ENCODE measurements at places on chromosomes 5 and 9.

DNA sequence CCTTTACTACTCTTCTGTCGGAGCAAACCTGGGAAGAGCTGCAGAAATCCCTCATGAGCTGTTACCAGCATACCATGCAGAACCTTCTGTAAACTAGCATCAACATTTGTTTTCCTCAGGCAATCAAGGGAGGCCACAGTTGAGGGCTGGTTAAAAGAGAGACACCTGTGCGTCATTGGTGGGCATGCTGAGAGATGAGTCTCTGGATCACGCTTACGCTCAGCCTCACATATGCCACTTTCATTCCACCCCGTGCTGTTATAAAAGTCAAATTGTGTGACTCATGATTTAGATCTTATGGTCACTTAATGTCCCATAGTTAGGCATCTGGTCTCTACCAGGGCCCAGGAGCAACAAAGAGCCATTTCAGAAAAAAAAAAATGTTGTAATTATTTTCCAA lies 18.1 kb upstream of the ICE1 start:
- DNase-seq, result no peak

GRCh38 chr5:102090770-102091169 lies 205.3 kb downstream of the SLCO4C1 start:
- DNase-seq, result no peak

DNA sequence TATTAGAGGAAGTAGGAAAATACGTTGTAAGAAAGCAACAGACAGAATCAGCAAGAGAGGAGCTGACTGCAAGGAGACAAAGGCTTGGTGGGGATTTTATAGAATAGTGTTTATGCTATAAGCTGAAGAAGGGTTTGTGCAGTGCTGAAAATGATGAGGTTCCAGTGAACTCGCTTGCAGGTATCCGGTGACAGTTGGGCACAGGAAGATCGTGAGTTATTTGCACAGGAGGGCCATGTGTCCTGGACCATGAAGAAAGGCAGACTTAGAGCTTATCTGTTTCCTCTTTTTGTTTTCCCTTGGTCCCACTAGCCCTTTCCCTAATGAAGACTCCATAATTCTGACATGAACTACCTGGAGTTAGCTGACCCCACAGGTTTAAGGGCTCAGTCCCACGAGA lies 61.4 kb downstream of the NXNL2 start:
- DNase-seq, result no peak

- no peak for DNase-seq
These were observed 213.7 kb downstream of the NXNL2 start for GRCh38 chr9:88748566-88749261.

DNA sequence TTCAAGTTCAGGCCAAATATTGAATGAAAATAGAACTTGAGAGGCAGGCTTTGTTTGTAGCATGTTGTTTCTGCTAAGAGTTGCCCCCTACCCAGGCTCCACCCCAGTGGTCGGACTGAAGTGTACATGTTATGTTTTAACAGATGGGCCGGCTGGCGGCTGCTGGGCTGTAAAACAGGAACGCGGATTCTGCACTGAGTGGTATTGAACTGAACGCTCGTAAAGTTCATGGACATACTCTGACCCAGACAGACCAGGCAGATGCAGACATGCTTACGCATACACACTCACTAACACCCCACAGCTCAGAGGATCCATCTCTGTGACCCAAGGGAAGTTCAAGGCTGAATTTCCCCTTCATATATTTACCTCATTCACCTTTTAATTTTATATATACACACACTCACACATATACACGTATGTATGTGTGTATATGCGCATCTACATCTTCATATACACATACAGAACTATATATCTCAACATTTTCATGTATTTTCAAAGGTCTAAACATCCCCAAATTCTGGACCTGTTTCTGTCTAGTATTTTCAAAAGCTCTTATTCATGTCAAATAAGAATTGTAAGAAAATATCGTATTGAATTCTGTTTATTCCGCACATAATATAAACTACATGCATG lies 1.4 kb downstream of the MARCHF3 start:
- peak; percentile 52 for DNase-seq

DNA sequence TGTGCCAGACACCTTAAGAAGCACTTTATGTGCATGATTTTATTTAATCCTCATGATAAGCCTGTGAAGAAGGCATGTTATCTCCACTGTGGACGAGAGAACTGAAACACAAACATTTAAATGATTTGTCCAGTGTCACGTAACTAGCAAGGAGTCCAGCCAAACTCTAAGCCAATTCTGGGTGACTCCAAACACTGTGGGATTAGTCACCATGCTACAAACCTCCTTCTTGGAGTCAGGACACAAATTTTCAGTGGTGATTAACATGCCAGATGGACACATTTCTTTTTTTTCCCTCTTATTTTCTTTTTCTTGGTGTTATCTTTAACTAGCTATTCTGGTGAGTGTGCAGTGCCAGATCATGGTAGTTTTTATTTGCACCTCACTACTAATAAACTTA lies 316.8 kb downstream of the NDUFS4 start:
- no peak for DNase-seq

DNA sequence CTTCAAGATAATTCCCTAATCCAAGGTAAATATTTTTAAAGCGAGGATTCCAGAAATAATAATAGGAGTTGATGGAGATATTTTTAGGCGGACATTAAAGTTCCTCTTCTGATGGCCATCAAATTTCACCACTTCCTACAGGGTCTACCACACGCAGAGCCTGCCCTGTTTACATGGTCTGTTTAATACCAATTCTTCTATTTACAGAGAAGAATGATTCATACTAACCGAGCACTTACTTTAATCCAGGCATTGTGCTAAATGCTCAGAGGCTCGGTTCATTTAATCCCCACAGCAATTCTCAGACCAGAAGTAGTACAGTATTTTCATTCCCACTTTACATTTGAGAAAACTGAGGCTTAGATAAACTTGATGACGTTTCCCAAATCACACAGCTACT lies 3.0 kb upstream of the ITGA1 start:
- DNase-seq, result no peak

- DNase-seq, result no peak
These were observed 14.0 kb upstream of the RNU6ATAC start for GRCh38 chr9:134178394-134178767.

DNA sequence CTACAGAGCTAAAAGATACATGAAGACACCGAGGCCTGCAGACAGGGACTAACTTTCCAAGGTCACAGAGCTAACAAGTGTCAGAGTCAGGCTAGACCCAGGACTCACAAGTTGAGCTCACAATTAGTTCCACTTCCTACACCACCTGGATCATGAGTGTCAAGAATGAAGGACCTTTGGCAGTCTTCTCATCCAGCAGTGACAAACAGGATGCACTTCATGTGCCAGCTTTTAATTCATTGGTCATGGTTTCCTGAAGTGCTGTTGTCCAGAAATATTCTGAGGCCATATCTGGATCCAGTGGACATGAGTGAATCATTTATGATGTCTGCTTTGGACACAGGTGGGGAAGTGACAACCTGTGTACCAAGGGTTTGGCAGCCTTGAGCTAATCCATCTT lies 77.4 kb downstream of the KCNIP1 start:
- no peak for DNase-seq

- no peak for DNase-seq
These were observed 19.2 kb downstream of the KCTD16 start for GRCh38 chr5:144189800-144190429.

GRCh38 chr9:99905833-99906402 lies 536 bp upstream of the STX17 start:
- DNase-seq, result no peak

- no peak for DNase-seq
These were observed 35.4 kb upstream of the MSH3 start for GRCh38 chr5:80619086-80619485.

GRCh38 chr9:5818424-5819142 lies 14.3 kb downstream of the ERMP1 start:
- no peak for DNase-seq

DNA sequence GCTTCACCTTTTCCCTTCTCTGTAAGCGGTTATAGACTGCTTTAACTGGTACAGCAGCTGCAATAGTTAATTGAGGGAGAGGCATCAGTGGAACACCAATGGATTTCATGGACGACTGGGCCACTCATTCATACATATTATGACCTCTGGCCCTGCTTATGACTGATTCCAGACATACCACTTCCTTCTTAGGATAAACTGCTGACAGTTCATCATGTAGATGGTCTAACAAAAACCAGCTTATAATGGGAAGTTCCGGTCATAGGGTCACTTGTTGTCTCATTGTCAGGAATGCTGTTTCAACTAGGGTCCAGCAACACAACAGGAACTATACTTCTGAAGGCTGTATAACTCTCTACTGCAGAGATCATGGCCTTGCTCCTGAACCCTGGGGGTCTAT lies 265.2 kb upstream of the RASA1 start:
- DNase-seq, result no peak

DNA sequence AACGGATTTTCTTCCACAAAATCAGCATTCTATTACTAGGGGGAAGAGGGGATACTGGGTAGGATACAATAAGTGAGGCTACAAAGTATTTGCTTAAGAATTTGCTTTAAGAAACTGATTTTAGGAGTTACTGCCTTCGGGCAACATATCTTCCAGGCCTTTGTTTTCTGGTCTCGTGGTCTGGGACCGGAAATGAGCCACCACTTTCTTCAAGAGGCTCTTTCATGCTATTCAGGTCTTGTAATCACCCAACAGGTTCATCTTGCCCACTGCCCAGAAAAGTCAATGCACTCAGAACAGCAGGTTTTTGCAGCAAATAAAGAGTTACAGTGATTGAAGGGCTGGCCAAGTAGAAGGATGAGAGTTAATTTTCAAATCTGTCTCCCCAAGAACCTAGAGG lies 6.6 kb upstream of the AOPEP start:
- no peak for DNase-seq

- peak; percentile 87 for DNase-seq
These were observed 4.4 kb downstream of the IL3 start for GRCh38 chr5:132064738-132065331.

GRCh38 chr5:85814596-85814995 lies 803.1 kb upstream of the COX7C start:
- no peak for DNase-seq

DNA sequence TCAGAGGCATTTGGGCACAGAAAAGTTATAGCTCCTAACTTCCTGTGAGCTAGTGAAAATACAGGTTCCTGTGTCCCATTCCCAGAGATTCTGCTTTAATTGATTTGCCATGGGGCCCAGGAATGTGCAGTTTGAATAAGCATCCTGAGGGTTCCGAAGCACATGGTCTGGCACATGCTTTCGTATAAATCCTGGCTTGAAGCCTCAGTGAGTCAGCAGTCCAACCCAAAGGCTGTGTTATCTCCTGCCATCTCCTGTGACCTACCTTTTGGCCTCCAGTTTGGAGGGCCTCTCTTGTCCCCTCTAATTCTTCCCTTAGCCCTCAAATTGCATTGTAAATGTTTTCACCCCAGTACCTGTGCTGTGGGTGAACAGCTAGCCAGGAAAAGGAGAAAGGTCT lies 183.8 kb downstream of the NR3C1 start:
- no peak for DNase-seq

DNA sequence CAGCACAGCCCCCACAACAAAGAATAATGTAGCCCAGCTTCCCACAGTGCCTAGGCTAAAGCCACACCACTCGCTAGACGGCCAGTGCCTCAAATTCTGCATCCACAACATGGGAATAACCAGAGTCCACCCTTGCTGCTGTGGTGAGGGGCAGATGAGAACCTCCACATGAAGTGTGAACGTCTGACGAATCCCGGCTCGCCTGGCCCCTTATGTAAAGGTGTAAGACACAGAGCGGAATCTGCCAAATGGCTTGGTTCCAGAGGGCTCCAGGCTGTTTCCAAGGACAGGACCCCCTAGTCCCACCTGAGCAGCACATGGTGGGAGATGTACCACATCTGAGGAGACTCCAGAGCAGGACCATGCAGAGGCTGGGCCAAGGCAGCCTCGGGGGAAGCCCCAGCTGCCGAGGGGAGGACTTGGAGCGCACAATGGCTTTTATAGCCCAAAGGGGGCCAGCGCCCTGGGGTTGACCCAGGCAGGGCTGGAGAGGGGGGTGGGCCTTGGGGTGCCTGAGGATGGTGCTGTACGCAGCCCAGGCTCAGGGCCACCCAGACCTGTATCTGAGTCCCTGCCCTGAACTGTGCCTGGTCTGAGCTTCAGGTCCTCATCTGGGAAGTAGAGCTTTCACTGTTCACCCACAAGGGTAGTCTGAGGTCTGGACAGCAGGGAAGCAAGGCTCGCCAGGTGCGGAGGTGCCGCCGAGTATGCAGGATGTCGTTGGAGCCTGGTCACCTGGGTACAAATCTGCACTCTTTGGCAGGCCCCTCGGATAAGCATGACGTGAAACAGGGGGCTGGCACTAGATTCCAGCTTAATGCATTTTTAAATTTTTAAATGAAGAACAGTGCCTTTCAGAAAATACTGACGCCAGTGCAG lies 24.9 kb upstream of the SLC25A51 start:
- no peak for DNase-seq

GRCh38 chr9:88090151-88090581 lies 48.1 kb downstream of the SPATA31C2 start:
- no peak for DNase-seq

- DNase-seq, result no peak
These were observed 729 bp upstream of the TMEM38B start for GRCh38 chr9:105693435-105694189.

DNA sequence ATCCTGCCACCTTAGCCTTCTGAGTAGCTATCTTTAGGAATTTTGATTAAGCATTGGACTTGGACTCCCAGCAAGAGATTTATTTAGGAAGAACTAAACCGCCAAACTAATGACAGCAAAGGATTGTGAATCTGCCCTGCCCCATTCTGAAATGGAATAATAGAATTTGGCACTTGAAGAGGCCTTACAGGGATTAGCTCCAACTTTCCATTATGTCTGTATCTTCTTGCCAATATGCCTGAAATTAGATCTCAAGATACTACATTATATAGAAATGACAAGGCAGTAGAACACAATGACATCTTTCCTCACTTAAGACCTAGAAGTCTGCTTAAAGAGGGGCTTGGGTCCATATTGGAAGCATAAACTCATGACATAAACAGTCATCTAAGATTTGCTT lies 77.0 kb upstream of the DPYSL3 start:
- no peak for DNase-seq

GRCh38 chr5:159449925-159450324 lies 119.6 kb upstream of the IL12B start:
- no peak for DNase-seq

GRCh38 chr9:88988796-88989641 lies 2.2 kb upstream of the S1PR3 start:
- no peak for DNase-seq

DNA sequence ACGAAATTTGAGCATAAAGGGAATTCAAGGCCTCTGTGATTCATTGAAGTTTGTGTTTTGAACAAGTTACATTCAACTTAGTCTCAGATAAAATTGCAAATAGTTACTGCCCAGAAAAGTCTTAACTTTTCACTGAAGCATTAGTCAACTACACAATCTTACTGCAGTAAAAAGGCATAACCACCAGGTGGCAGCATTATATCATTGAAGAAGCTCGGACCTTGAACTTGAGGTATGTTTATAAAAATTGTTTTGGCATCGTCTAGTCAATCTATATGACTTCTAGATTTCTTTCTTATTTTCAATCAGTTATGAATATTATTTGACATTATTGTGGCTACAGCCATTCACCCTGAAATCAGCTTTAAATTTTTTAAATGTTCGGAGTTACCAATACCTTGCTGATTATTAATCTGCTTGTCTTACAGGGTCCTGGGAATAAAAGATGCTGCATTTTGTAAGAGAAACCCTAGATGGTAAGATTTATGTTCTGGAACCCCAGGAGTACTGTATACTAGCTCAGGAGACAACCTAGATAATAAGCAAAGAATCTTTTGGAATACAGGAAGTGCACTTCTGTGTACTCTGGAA lies 83.9 kb upstream of the GRAMD2B start:
- DNase-seq, result no peak
